ENCODE measurements at places on chromosomes 3 and 15. TPM values are rescaled to one million over a fixed set of nuclear protein-coding genes. Genes with fewer than 3 reads are reported as not detected.

MAP6D1 gene
- 3.6 TPM for polyA plus RNA-seq

ZNF619 gene
- 3.5 TPM for polyA plus RNA-seq

CATSPER2 gene
- polyA plus RNA-seq, result 3.1 TPM

GOLGA8H gene
- polyA plus RNA-seq, result not detected

NEIL1 gene
- 2.9 TPM for polyA plus RNA-seq

XCR1 gene
- not detected for polyA plus RNA-seq

ZDHHC3 gene
- 46.3 TPM for polyA plus RNA-seq

CHRM5 gene
- polyA plus RNA-seq, result not detected

CPLX3 gene
- polyA plus RNA-seq, result not detected

KLHL40 gene
- polyA plus RNA-seq, result not detected

CCDC174 gene
- polyA plus RNA-seq, result 34.6 TPM

C3orf22 gene
- polyA plus RNA-seq, result not detected

SLC9A9 gene
- polyA plus RNA-seq, result 18.0 TPM

FBLN2 gene
- 3.2 TPM for polyA plus RNA-seq

TGM5 gene
- not detected for polyA plus RNA-seq

CELSR3 gene
- polyA plus RNA-seq, result 0.41 TPM

MCF2L2 gene
- 0.78 TPM for polyA plus RNA-seq

KBTBD8 gene
- 3.6 TPM for polyA plus RNA-seq

LRRN1 gene
- 0.23 TPM for polyA plus RNA-seq

RASL12 gene
- not detected for polyA plus RNA-seq

CLDN16 gene
- not detected for polyA plus RNA-seq

DAZL gene
- polyA plus RNA-seq, result not detected

TERC gene
- 0.72 TPM for polyA plus RNA-seq

C2CD4A gene
- not detected for polyA plus RNA-seq

ADAMTS17 gene
- polyA plus RNA-seq, result 2.3 TPM
